Right lung (tissue), 10 donors: ENCODE measurements at places on chromosomes 1 and 21.
A peak's percentile ranks its signal among the peaks of the same experiment; 100 is the strongest.

GRCh38 chr21:26570203-26570602, 2.9 kb downstream of the CYYR1 start:
- no peak for DNase-seq

DNA sequence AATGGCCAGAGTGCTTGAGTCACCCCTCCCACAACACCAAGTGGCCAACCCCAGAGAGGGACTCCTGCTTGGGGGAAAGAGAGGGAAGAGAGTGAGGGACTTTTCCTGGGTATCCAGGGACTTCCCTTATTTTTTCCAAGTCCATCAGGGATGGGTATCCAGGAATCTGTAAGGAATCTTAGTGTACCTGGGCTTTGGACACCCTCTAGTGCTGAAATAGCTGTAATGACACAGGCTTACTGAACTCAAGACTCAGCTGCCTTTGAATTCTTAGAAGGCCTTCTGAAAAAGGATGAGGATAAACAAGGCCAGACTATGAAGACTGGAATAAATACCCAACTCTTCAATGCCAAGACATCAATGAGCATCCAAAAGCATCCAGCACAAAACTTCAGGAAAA, 12.0 kb downstream of the TSHB start:
- no peak for DNase-seq

- no peak for DNase-seq
These were observed 27.0 kb upstream of the ZFP69B start for GRCh38 chr1:40423264-40423642.

GRCh38 chr1:236687273-236687672, 974 bp downstream of the ACTN2 start:
- no peak for DNase-seq

DNA sequence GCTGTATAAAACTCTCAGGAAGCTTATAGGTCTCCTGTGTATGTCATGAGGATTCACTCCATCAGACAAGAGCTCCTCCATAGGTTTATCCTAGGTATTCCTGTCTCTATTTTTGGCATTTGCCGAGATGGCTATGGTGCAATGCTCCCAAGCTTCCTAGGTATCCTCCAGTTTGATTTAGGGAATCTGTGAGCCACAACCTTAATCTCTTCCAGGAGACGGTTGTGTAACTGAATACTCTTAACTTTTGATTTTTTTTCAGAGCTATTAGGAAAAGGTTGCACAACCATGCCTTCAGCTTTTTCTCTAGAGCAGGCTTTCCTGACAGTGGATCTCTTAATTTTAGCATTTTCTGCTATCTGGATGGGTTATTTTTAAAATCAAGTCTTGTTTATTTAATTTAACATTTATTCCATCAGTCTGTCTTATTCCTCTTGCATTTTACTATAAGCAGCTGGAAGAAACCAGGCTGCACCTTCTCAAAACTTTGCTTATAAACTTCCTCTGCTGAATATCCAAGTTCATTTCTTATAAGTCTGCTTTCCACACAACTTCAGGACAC, 69.4 kb upstream of the BACE2 start:
- DNase-seq = no peak

DNA sequence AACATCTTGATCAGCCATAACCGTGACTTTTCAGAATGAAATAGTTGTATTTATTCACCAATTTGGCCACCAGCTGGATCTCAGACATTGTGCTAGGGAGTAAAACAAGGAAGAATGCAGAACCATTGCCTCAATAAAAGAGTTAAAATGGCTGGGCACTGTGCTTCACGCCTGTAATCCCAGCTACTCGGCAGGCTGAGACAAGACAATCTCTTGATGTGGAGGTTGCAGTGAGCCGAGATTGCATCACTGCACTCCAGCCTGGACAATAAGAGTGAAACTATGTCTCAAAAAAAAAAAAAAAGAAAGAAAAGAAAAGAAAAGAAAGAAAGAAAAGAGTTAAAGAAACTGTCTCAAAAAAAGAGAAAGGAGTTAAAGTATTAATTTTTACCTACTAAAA, 199.5 kb downstream of the TPR start:
- DNase-seq = no peak

GRCh38 chr1:52186449-52186848, 44.6 kb downstream of the ZFYVE9 start:
- DNase-seq = peak; percentile 12

- DNase-seq = no peak
These were observed 31.2 kb upstream of the WNT2B start for GRCh38 chr1:112477550-112477949.

GRCh38 chr1:235160383-235160956, 580 bp downstream of the RBM34 start:
- DNase-seq = no peak

GRCh38 chr1:110860174-110860573, 12.8 kb upstream of the CD53 start:
- DNase-seq = no peak

DNA sequence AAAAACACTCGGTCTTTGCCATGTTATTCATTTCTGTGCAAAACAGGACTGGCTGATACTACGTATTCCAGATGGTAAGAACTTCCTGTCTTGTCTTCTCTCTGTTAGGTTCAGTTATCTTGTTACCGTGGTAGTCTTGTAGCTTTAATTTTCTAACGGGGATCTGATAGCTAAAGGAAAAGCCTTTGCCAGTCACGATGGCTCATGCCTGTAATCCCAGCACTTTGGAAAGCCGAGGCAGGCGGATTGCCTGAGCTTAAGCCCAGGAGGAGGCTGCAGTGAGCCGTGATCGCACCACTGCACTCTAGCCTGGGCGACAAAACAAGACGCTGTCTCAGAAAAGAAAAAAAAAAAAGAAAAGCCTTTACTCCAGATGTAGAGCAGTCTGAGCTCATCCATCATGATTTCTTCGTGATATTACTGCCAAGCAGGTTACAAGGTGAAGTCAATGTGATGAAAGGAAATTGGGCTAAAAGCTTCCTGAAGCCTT, 11.1 kb upstream of the MSTO1 start:
- DNase-seq = peak; percentile 9
